Natural killer cell (primary cell): ENCODE measurements at places on chromosomes 5 and 9. TPM values are rescaled to one million over a fixed set of nuclear protein-coding genes. Genes with fewer than 3 reads are reported as not detected.

The ANKDD1B gene
- total RNA-seq, result 0.55 TPM

The IARS1 gene
- total RNA-seq, result 70.8 TPM

The IZUMO3 gene
- not detected for total RNA-seq

GRCh38 chr5:73822989-73823339, 197.0 kb downstream of the ARHGEF28 start:
- H3K4me1 ChIP-seq, result no peaks in the 10 kb centered on the region
- no peaks in the 10 kb centered on the region for H3K27me3 ChIP-seq
- DNase-seq, result no peak
- H3K27ac ChIP-seq, result no peak overlapping the region
- no peak overlapping the region for H3K4me3 ChIP-seq

DNA sequence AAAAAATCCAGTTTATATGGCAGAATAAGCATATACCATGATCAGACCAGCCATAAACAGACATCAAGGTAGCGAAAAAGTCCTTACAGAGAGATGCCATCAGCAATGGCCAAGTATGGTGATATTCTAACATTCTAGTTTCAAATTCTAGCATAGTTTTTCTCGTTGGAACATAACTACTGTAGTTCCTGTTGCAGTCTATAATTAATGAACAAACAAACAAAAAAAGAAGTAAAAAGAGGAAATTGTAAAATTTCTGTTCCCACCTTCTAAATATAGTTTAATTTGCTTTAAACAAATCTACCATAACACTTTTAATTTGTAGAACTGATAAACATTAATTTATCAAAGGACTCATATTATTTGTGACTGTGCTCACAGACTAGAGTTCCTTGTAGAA, 9.9 kb upstream of the CD180 start:
- no peak overlapping the region for H3K4me3 ChIP-seq
- peak overlapping the region; percentile 77 for H3K27ac ChIP-seq
- no peaks in the 10 kb centered on the region for H3K27me3 ChIP-seq
- no peaks in the 10 kb centered on the region for H3K36me3 ChIP-seq
- peaks cover 54% of the 10 kb centered on the region for H3K4me1 ChIP-seq
- DNase-seq, result no peak

- DNase-seq, result no peak
- no peak overlapping the region for H3K27ac ChIP-seq
- H3K27me3 ChIP-seq, result no peaks in the 10 kb centered on the region
- H3K4me3 ChIP-seq, result no peak overlapping the region
These were observed 37.9 kb downstream of the UBTD2 start for GRCh38 chr5:172245703-172246125.

DNA sequence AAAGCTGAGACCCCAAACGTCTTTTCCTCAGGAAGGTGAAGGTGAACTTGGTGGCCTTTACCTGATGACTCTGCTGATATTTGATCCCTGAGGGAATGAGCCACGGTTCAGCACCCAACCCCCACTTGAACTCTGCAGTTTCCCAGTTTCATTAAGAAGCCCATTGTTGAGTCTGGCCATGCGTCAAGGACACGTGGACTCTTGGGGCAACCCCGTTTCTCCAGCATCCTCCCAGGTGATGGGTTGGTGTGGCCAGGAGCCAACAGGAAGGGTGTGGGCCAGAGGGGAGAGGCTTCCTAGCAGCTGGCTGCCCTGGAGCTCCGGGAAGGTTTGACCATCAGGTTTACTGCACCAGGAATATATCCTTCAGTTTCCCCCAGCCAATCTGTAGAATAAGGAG, 59.5 kb upstream of the GNE start:
- no peak for DNase-seq
- H3K4me1 ChIP-seq, result no peaks in the 10 kb centered on the region
- no peak overlapping the region for H3K4me3 ChIP-seq

- H3K4me1 ChIP-seq, result no peaks in the 10 kb centered on the region
- no peaks in the 10 kb centered on the region for H3K36me3 ChIP-seq
- H3K4me3 ChIP-seq, result no peak overlapping the region
- H3K27me3 ChIP-seq, result no peaks in the 10 kb centered on the region
- no peak overlapping the region for H3K27ac ChIP-seq
These were observed 169.0 kb downstream of the PDZD2 start for GRCh38 chr5:31807789-31808540.

DNA sequence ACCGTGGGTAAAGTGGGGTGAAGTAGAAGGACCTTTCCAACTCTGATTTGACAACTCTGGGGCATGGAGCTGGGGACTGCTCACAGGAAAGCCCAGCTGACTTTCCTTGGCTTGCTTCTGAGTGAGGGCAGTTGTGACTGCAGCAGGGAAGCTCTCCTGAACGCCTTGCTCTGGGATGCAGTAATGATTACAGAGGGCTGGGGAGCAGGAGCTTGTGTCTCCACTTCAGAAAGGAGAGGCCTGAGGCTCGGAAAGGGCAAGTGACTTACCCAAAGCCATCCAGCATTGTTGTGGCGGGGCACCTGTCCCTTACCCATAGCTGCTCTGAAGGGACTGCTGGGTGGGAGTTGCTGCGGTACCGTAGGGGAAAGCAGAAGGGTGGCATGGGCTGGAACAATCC, 41.2 kb downstream of the GSN start:
- H3K4me3 ChIP-seq, result no peak overlapping the region
- DNase-seq, result no peak

DNA sequence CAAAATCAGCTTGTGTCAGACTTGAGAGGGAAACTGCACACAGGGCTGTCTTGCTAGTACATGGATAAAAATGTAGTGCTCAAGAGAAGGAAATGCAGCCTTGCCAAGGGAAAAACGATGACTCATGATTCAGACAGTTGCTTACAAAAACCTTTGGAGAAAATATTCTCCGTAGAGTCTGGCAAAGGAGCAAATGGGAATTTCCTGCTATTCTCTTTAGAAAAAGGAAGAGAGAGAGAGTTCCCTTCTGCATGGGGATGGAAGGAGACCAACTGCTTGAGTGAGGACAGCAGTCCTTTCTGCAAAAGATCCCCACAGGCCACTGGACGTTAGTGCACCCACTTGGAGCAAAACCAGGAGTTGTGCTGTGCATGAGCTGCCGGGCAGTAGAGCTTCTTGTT, 7.6 kb downstream of the IFNB1 start:
- DNase-seq, result no peak
- no peak overlapping the region for H3K4me3 ChIP-seq
- no peaks in the 10 kb centered on the region for H3K27me3 ChIP-seq
- no peak overlapping the region for H3K27ac ChIP-seq

GRCh38 chr5:39178861-39179260, 40.5 kb downstream of the FYB1 start:
- H3K27me3 ChIP-seq, result no peaks in the 10 kb centered on the region
- H3K4me1 ChIP-seq, result peaks cover 53% of the 10 kb centered on the region
- no peak overlapping the region for H3K4me3 ChIP-seq
- DNase-seq, result peak; percentile 78

- H3K27ac ChIP-seq, result no peak overlapping the region
- no peaks in the 10 kb centered on the region for H3K27me3 ChIP-seq
- DNase-seq, result no peak
- H3K4me3 ChIP-seq, result no peak overlapping the region
- H3K36me3 ChIP-seq, result no peaks in the 10 kb centered on the region
These were observed 348.5 kb downstream of the MED10 start for GRCh38 chr5:6029811-6030271.

- no peak overlapping the region for H3K4me3 ChIP-seq
- H3K27ac ChIP-seq, result no peak overlapping the region
- H3K4me1 ChIP-seq, result no peaks in the 10 kb centered on the region
- no peaks in the 10 kb centered on the region for H3K27me3 ChIP-seq
- no peaks in the 10 kb centered on the region for H3K36me3 ChIP-seq
- no peak for DNase-seq
These were observed 73.6 kb downstream of the C9orf153 start for GRCh38 chr9:86185872-86186271.
